ENCODE measurements at places on chromosomes 5 and 9.

- DNase-seq = no peak
These were observed 20.2 kb downstream of the COL5A1 start for GRCh38 chr9:134661791-134662142.

DNA sequence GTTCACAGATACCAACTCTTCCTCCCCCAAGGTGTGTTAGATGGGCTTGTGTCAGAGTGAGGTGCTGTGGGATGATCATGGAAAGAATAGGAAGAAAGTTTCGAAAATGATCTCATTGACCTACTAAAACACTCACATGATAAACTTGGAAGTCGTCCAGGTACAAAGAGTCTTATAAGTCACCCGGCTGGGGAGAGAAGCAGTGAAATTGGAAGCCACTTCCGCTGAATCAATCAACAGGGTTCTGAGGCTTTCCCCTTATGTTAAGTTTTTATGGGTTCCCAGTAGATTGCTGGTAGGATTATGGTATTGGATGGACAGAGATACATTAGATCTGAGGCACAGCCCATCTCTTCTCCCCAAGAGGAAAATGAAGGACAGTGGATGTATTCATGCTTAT is 218.8 kb upstream of the MSX2 start:
- DNase-seq = no peak

- no peak for DNase-seq
These were observed 759.3 kb upstream of the TYRP1 start for GRCh38 chr9:11933926-11934325.

- DNase-seq = no peak
These were observed 270.2 kb downstream of the SLF1 start for GRCh38 chr5:94888674-94889073.

DNA sequence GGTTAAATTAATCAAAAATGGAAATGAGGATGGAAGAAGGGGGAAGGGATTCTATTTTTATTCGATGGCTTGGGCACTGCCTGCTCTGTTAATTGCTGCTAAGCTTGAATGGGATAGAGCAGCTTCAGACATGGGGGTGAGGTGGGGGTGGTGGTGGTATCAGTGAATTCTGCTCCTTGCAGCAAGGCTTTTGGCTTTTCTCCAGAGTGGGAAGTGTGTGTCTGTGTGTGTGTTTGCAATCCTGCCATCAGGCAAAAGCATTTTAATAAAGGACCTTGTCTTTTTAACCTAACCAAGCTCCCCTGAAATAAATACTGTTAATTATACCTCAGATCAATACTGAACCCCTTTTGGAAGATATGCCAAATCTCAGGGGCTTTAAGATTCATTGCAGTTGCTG is 110.9 kb upstream of the GPR151 start:
- DNase-seq = no peak

DNA sequence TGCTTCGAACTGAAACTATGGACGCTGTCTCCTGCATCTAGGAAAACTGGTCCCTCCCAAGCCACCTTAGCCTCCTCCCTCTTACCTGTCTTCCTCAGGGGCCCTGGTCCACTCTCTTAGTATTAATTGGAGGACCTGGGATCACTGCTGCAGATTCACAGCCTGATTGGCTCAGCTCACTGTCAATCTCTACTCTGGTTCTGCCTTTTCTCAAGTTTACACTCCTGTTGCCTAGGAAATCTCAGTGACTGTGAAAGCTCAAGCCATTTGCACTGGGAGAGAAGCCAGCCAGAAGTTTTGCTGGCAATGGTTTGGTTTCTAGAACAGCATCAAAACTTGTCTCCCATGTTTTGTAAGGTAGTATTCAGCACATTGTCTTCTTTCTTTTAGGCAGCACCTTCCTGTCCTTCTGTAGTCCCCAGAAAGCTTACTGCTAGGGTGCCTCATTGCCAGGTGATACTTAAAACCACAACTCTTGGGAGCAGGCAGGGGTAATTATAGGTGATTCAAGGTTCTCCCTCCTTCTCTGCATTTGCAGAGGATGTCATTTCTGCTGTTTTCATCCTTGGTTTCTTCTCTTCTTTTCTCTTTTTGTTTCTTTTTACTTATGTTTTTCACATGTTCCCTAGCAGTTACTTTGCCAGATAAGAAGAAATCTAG is at the start of gene CAPSL:
Gene CAPSL (minus strand): TSS at position 55 of the 660 bp plus-strand sequence. CDS start 17,502 bp downstream, outside the sequence.
- no peak for DNase-seq

GRCh38 chr5:76683816-76684731 is 31.9 kb upstream of the F2R start:
- no peak for DNase-seq

DNA sequence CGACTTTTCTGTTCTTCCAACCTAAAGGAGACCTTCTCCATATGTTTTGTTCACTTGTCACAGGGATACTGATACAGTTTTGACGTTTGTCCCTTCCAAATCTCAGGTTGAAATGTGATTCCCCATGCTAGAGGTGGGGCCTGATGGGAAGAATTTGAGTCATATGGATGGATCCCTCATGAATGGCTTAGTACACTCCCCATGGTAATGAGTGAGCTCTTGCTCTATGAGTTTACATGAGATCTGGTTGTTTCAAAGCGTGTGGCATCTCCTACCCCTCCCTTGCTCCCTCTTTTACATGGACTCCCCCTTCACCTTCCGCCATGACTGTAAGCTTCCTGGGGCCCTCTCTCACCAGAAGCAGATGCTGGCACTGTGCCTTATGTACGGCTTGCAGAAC is 6.9 kb downstream of the PIP5K1B start:
- DNase-seq = no peak

- DNase-seq = no peak
These were observed 112.6 kb downstream of the TMC1 start for GRCh38 chr9:72633966-72634365.

DNA sequence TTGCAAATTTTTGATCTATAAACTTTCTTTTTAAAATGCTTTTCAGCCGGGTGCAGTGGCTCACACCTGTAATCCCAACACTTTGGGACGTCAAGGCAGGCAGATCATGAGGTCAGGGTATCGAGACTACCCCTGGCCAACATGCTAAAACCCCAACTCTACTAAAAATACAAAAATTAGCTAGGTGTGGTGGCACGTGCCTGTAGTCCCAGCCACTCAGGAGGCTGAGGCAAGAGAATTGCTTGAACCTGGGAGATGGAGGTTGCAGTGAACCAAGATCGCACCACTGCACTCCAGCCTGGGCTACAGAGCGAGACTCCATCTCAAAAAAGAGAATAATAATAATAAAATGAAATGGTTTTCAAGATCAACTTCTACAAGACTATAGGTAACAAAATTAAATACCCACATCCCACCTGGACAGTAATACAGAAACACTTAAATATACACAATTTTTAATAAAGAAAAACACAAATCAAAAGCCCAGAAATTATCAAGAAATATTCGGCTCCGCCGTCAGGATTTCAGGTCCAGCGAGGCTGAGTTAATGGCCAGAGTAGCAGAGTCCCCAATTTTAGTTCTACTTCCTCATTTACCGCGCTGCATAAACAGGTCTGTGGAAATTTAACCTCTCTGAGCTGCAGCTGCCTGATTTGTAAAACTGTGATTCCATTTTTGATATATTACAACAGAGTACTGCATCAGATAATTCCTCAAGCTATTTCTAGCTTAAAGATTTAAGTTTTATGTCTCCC is 4.0 kb downstream of the TUT7 start:
- DNase-seq = no peak

DNA sequence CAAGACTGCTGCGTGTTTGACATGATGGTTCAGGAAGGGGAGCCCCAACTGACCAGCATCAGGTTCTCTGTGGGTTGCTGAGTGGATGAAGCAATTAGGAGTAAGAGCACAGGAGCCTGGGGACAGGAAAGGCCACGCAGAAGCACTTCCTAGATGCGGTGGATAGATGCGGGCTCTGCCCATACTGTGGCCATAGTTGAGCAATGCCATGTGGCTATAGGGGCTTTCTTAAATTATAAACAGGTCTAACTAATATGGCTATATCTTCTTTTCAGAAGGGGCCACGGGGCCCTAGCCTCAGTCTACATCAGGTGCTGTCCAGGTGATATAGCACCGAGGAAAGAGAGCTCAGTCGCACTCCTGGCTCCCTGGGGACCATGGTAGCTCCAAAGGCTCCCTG is 198.6 kb downstream of the GADD45G start:
- no peak for DNase-seq

Data from globus pallidus (tissue), 1 donor.